Stimulated activated CD8-positive, alpha-beta memory T cell treated with anti-CD3 and anti-CD28 coated beads, Interleukin-7, amount 100 ng/mL, for 48 hours (primary cell): ENCODE measurements at places on chromosomes 2 and 18.

GRCh38 chr2:47708801-47709499, 74.0 kb upstream of the MSH6 start:
- no peak for DNase-seq

DNA sequence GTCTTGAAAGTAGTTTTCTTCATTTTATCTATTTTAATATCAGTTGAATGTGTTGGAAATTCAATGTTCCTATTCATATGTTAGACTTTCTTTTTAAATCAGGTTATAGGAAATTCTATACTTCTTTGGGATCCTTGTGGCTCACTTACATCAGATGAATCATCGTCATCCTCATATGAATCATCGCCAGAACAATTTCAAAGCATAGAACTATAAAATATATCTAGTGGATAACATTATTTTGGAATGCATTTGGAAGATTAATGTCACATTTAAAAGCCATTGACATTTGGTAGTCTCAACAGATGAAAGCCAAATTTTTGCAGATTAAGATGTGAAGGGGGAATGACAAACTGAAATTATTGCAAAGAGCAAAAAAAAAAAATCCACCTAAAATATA, 94.1 kb downstream of the FAM161A start:
- DNase-seq = no peak

GRCh38 chr2:152280780-152281179, 54.2 kb upstream of the FMNL2 start:
- no peak for DNase-seq

DNA sequence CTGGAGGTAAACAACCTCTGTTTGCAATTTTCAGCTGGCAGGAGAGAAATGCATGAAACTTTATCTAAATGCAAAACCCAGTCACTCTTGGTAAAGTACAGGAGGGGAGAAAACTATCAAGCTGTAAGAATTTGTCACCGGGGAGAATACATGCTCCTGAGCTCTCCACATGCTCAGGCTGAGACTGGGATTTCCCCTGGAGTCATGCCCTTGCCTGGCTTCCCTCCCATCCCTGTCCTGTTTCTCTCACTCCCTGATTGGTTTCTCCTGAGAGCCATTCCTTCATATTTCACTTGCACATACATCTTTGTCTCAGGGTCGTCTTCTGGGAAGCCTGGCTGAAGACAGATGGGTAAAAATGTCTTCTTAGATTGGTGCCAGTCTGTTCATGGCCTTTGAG, 52.9 kb upstream of the SPATS2L start:
- no peak for DNase-seq

DNA sequence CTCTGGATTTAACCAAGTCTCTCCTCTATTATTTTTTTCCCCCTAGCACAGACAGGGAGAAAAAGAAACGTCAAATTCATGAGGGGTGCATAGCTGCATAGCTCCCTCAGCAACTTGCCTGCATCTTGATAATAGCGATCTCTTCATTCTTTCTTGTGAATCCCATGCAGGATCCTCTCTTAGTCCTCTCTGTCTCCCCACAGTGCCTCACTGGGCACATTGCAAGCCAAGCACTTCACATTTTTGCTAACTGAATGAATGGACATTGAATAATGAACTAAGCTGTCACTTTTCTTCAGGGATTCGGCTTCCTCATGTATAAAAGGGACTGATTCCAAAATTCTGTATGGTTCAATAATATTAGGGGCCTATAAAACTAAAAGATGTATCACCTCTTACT, 2.9 kb upstream of the EPB41L3 start:
- no peak for DNase-seq

GRCh38 chr2:215262303-215262702, 49.6 kb upstream of the ATIC start:
- DNase-seq = no peak

DNA sequence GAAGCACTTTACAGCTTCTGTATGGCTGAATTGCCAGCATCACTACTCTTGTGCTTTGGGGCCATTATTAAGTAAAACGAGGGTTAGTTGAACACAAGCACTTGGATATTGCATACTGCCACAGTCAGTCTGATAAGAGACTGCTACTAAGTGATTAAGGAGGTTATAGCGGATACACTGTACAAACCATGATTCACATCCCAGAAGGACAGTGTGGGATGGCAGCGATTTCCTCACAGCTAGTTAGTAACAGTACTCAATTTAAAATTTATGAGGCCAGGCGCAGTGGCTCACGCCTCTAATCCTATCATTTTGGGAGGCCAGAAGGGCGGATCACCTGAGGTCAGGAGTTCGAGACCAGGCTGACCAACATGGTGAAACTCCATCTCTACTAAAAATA, 2.6 kb upstream of the BMPR2 start:
- no peak for DNase-seq

DNA sequence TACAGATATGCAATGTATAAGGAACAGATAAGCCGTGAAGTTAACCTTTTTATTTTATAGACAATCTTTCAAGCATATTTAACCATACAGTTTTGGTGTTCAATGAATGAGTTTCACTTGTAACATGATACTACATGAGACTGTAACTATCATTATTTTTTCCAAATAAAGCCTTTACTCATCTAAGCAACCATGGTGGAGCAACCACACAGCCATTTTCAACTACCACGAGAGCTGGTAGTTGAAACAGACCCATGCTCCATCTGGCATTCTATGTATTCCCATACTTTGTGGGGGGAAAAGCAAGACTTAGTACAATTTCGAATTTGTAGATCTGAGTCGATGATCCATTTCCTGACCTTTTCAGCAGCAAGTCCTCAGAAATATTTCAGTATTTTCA, 159.3 kb upstream of the RND3 start:
- no peak for DNase-seq

DNA sequence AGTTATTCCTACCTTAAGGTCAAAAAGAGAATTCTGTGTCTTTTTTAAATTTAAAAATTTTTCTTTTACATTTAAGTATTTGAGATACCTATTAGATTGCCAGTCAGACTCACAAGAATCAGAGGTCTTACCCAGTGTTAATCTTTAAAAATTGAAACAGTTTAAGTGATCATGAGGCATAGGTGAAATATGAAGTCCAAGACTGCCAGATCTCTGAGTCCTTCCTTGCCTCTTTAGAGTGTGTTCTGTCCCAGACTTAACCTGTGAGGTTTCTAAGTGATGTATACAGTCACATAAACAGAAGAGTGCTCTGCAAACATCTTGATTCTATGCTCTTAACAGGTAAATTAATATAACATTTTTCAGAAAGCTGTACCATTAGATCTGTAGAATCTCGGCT, 40.6 kb downstream of the ACTR3 start:
- DNase-seq = no peak

GRCh38 chr18:74625157-74625556, 27.5 kb downstream of the ZNF407 start:
- DNase-seq = no peak

DNA sequence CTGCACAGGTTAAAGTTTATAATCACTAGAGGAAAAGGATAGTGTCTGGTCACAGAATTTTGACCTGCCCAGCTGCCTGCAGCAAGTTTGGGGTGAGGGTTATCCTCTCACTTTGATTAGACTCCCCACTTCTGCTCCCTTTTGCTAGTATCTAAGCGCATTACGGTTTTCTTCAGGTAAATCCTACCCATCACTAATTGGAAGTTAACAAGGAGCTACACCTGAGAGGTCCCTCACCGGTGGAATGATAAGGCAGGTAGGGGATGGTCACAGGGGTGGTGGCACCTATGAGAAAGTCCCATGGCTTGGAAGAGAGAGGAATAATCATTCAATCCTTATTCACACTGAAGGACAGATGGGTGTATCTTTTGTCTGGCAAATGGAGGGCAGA, 7.6 kb downstream of the BCL2 start:
- DNase-seq = no peak

GRCh38 chr2:201100497-201100896, 15.5 kb upstream of the CFLAR start:
- no peak for DNase-seq

DNA sequence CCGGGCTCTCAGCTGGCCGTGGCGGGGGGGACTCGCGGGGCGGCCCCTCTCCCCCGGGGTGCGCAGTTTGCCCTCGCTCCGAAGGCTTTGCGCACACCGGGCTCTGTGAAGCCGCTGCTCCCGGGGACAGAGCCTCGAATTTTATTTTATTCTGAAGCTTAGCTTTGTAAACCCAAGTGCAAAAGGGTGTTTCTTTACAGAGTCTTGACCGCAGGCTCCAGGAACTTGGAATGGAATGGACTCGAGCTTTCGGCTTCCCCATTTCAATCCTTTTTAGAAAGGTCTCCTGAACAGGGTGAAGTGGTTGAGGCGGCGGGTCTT, 2.0 kb downstream of the GALR1 start:
- DNase-seq = no peak

GRCh38 chr2:17912266-17912691, 33.8 kb downstream of the KCNS3 start:
- DNase-seq = no peak
